Omental fat pad (tissue), 4 donors: ENCODE measurements at places on chromosomes 13 and 19.
A peak's percentile ranks its signal among the peaks of the same experiment; 100 is the strongest.

DNA sequence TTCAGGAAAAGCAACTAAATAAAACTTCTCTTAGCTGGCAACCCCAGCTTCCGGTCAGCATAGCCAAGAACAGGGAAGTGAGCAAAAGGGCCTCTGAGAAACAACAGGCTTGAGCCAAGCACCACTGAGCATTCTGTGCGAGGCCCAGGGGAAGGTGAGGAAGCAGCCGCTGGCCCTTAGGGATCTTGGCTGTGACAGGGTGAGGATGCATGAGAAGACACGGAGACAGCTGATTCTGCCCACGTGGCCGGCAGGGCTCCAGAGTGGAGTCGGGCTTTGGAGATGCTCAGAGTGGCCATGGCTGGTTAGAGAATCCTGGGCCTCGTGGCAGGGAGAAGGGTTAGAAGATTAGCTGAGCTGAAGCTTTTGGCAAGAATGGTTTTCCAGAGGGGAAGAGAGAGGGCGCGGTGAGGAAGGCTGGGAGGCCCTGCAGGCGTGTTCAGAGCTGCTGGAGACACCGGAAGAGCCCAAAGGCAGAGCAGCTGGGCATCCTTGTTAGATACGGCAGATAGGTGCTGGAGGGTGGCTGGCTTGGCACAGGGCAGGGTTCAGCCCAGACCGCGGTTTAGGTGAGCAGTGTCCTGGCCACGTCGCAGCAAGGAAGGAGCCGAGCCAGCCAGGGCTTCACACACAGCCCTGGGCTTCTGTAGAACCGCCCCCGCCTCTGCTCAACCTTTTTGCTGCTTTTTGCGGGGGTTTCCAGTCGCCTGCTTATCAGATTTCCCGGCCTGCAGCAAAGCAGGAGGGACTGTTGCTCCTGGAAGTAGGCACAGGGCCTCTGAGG lies 17.3 kb downstream of the UPF1 start:
- DNase-seq = no peak

DNA sequence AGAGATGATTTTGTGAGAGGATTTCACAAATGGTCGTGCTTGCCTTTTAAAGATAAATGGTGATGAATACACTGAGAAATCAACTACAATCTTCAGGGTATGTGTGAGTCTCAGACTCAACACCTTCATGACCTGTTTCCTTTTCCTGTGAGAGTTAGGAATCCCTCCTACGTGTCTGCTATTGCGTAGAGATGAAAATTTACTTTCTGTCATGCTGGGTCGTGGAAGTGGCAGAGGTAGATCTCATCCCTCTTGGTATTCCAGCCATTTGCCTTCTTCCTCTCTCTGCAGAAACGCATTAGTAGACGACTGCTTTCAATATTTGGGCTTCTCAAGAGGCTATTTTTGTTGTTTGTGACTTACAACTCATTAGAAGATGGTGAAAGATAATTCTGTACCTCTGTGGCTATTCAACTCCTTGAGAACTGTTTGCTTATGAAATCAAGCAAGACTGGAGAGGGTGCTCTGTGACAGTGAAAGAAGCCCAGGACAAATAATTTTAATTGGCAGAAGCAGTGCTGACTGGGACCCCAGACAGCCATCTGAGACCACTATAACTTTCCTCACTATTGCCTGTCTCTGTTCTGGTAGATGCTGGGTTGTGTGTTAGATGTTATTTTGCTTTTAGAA lies 233.1 kb downstream of the LACC1 start:
- DNase-seq = no peak

GRCh38 chr19:5093297-5093928 lies 124.5 kb downstream of the KDM4B start:
- no peak for DNase-seq

- no peak for DNase-seq
Observed at GRCh38 chr13:22285867-22286266, 615.0 kb downstream of the FGF9 start.

DNA sequence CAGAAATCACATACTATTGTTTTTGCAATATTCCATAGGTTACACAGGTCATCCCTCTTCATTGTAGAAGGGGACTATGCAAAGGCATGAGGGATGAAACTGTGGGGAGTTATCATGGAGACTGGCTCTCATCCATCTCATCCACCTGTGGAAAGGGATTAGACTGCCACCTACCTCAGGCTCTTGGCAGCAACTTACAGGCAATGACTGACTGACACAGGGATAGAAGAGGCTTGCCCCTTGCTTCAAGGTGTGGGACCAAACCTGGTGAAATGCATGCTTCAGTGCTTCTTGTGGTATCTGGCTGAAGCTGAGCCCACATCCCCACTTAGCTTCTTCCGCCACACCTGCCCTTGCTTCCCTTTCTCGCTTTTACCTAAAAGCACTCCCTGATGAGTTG lies 341.3 kb downstream of the GPC5 start:
- no peak for DNase-seq

DNA sequence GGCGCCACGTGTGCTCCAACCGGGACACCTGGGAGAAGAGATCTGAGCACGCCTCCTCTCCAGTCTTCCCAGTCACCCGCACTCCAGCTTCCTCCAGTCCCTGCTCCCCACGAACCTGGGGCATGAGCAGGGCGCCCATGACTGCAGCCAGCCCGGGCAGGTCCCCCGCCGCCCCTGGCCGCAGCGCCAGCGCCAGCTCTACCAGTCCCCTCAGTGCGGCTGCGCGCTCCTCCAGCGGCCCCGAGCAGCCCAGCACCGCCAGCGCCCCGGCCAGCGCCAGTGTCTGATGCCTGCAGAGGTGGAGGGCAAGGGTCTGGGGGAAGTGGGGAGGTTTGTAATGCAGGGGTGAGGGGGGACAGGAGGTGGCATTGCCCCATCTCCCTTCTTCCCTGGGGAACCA lies 13.1 kb downstream of the SH2D3A start:
- DNase-seq = no peak

- DNase-seq = no peak
Observed at GRCh38 chr19:16946951-16947940, 58.4 kb downstream of the F2RL3 start.

GRCh38 chr19:35045667-35046300 lies 4.3 kb downstream of the HPN start:
- no peak for DNase-seq

- no peak for DNase-seq
Observed at GRCh38 chr13:51192348-51192747, 29.9 kb upstream of the FAM124A start.

- DNase-seq = no peak
Observed at GRCh38 chr13:99845161-99845874, 126.2 kb downstream of the ZIC5 start.

DNA sequence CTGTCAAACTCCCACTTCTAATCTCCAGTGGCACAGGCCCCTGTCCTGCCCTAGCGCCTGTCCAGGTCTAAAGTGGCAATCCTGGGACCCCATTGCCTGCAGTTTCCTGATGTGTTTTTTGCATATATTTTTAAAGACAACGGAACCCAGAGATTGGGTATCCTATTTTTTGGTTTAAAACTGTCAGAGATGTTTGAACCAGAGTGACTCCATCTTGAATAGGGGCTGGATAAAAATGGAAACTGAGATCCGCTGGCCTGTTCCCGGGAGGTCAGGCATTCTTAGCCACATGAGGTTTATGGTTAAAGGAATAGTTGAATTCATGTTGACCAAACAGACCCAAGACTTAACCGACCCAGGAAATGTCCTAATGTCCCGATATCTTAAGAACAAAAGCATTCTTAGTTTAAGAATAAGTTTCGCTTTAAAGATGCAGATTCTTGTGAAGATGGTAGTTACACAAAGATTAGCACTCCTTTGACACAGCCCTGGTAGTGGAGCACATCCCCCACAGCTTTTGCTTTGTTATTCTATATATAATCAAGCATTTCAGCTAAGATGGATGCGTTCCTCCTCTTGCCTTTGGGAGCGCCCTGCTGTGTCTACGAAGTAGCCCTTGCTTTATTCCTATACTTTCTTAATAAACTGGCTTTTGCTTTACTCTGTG lies 332.1 kb downstream of the UQCRFS1 start:
- no peak for DNase-seq

GRCh38 chr19:17680230-17680722 lies 7.9 kb downstream of the UNC13A start:
- DNase-seq = peak; percentile 28

- DNase-seq = no peak
Observed at GRCh38 chr19:4064149-4064495, 2.6 kb downstream of the ZBTB7A start.

- peak; percentile 68 for DNase-seq
Observed at GRCh38 chr19:55216461-55217198, 7.3 kb upstream of the PTPRH start.

- DNase-seq = no peak
Observed at GRCh38 chr13:51797664-51798488, 6.1 kb downstream of the DHRS12 start.

- no peak for DNase-seq
Observed at GRCh38 chr13:110726726-110727125, 13.2 kb downstream of the ING1 start.

DNA sequence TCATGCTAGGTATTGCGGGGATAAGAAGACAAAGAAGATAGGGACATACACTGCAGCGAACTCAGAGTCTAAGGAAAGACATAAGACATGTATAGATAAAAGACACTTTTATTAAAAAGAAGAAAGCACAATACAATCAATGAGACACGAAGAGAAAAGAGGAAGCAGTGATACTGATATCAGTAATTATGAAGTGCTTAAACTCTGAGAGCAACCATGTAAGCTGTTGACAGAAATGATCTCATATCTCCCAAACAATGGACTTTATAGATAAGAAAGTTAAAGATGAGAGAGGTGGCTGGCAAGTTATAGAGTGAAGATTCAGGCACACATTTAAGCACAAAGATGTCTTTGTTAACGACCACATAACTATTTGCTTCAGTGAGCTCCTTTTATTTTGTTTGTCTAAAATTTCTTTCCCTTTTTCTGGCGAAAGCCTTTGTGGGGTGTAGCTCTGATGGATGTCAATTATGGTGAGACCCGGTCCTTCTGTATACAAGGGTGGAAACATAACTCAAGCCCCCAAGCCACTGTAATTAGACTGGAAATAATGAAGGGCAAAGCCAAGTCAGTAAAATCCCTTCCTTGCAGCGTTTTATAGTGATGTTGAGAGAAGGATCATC lies 818.0 kb upstream of the SLC10A2 start:
- DNase-seq = no peak

GRCh38 chr19:33408538-33409434 lies 35.3 kb downstream of the CEBPG start:
- DNase-seq = no peak

DNA sequence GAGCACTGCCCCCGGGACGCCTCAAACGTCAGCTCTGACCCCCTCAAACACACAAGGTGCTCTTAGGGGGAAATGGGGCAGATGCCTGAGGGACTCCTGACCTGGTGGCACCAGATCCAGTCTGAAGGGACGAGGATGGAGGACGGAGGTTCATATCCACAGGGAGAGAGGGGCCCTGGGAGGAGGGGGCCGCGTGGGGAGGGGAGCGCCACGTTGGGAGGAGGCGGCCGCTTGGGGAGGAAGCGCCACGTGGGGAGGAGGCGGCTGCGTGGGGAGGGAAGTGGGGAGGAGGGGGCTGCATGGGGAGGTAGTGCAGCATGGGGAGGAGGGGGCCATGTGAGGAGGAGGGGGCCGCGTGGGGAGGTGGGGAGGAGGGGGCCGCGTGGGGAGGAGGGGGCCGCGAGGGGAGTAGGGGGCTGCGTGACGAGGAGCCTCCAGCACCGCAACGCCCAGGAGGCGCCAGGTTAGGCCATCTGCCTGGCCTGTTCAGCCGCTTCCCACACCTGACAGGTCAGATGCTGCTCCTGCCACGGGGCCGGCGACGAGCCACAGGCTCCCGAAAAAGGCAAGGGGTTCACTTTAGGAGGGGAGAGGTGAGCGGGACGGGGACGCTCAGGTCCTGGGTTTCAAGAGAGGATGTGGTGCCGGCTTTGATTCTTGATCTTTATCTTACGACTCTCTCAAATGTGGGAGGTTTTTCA lies 36.7 kb upstream of the C13orf46 start:
- DNase-seq = no peak

DNA sequence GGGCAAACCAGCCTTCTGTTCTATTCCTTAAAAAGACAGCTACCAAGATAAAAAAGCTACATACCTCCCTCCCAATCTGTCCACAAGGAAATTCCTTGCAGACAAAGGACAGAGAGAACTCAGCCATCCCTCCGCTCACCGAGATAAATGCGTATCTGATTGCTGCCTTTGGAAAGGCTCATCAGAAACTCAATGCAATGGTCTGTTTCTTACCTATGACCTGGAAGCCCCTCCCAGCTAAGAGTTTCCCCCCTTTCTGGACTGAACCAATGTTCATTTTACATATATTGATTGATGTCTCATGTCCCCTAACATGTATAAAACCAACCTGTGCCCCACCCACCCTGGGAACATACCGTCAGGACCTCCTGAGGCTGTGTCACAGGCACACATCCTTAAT lies 11.6 kb downstream of the BTBD2 start:
- no peak for DNase-seq

DNA sequence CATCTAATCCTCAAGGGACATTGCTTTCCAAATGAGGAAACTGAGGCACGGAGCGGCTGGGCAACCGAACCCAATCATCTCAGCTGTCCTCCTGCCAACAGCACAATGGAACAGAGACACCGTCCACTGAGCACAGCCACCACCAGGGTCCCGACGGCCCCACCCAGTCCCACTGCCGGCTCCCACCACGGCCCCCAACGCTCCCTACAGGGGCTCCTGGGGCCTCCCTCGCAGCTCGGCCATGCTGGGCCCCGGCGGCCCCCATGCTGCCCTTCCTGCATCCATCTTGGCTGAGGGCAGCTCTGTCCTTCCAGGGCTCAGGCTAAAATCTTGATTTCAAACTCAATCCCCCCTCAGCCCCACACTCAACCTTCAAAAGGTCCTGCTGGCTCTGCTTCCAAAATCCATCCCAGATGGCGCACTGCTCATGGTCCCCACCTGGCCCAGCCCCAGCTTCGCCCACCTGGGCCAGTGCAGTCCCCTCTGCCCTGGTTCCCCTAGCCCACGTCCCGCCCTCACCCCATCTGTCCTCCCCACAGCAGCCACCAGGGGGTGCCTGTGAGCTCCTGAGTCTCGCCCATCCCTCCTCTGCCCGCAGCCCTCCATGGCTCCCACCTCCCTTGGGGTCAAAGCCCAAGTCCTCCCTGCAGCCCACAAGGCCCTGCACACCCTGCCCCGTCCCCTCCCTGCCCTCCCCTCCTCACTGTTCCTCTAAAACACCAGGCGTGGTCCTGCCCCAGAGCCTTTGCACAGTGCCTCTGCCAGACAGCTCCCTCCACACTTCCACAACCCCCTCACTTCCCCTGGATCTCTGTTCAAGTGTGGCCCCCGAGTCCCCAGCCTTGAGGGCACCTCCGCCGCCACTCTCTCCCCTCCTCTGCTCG lies 7.9 kb downstream of the PIP5K1C start:
- DNase-seq = no peak

DNA sequence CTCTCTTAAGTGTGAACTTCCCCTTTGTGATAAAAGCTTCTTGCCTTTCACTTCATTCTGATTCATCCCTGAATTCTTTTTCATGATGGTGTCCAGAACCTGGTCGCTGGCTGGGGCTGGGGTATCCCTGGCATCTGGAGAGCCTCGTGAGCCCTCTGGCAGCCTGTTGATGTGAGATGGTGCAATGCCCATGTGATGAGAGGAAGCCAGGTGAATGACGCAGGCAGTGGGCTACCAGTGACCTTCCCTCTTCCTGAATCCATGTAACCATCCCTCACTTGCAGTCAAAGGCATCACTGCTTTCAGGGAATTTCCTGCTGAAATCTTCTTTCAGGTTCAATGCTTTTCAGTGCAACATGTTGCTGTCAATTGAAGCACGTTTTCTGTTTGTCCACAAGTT lies 158.6 kb upstream of the SLC10A2 start:
- DNase-seq = no peak

GRCh38 chr19:13015361-13016223 lies 20.3 kb downstream of the NFIX start:
- DNase-seq = no peak

GRCh38 chr19:45016388-45017314 lies 15.4 kb downstream of the RELB start:
- peak; percentile 44 for DNase-seq
